ENCODE measurements at places on chromosomes 6 and 20.

GRCh38 chr6:76861403-76861802 lies 601.9 kb downstream of the HTR1B start:
- H3K4me3 ChIP-seq, result no peak overlapping the region
- DNase-seq, result no peak
- no peak overlapping the region for H3K27ac ChIP-seq
- H3K27me3 ChIP-seq, result no peaks in the 10 kb centered on the region
- H3K36me3 ChIP-seq, result no peaks in the 10 kb centered on the region

GRCh38 chr6:136153707-136154375 lies 96.3 kb downstream of the MTFR2 start:
- H3K4me1 ChIP-seq, result no peaks in the 10 kb centered on the region
- H3K27me3 ChIP-seq, result peaks cover 29% of the 10 kb centered on the region
- no peak for DNase-seq
- no peak overlapping the region for H3K4me3 ChIP-seq
- no peak overlapping the region for H3K27ac ChIP-seq
- H3K36me3 ChIP-seq, result no peaks in the 10 kb centered on the region

GRCh38 chr6:33750244-33750991 lies 3.7 kb upstream of the IP6K3 start:
- H3K27ac ChIP-seq, result no peak overlapping the region
- DNase-seq, result no peak
- H3K4me3 ChIP-seq, result no peak overlapping the region
- H3K27me3 ChIP-seq, result peaks cover 17% of the 10 kb centered on the region
- no peaks in the 10 kb centered on the region for H3K4me1 ChIP-seq
- no peaks in the 10 kb centered on the region for H3K36me3 ChIP-seq

GRCh38 chr20:43459022-43459942 lies 1.6 kb downstream of the SRSF6 start:
- H3K4me3 ChIP-seq, result peak overlapping the region; percentile 97
- peak overlapping the region; percentile 99 for H3K27ac ChIP-seq
- H3K4me1 ChIP-seq, result peaks cover 25% of the 10 kb centered on the region
- peaks cover 71% of the 10 kb centered on the region for H3K36me3 ChIP-seq
- DNase-seq, result no peak

DNA sequence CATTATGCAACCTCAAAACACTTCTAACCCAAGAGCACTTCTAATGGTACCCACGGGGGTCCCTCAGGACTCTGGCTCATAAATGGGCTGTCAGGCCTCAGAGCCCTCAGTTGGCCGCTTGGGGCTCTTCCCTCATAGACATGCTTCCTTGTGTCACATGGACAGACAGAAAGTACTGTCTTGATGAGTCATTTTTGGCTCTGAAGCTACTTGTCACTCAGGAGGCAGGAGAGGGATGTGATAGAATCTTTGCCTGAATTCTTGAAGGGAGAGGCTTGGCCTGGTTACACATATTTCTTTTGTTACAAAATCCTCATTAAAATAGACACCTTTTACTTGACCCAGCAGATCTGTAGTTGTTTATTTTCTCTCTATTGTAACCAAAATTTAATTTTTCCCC lies 15.1 kb upstream of the EDN1 start:
- DNase-seq, result no peak
- no peak overlapping the region for H3K27ac ChIP-seq
- no peaks in the 10 kb centered on the region for H3K4me1 ChIP-seq
- no peaks in the 10 kb centered on the region for H3K36me3 ChIP-seq

DNA sequence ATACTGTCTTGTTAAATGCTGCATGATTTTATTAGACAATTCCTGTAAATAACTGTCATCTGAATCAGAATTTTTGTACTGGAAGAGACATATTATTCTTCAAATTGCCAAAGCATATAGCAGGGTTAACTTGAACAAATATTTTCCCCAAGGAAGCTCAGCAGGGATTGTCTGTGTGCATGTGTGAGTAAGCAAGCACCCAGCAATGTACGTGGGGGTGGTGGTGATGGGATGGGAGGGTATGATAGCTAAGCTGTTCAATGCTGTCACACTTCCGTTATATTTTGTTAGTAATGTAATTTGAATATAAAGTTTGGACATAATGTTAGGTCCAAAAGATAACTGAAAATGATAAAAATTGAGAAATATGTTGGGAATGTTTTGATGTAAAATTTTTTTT lies 118.1 kb downstream of the MYB start:
- no peak for DNase-seq
- no peak overlapping the region for H3K4me3 ChIP-seq
- H3K27me3 ChIP-seq, result no peaks in the 10 kb centered on the region
- H3K27ac ChIP-seq, result no peak overlapping the region
- H3K4me1 ChIP-seq, result no peaks in the 10 kb centered on the region

DNA sequence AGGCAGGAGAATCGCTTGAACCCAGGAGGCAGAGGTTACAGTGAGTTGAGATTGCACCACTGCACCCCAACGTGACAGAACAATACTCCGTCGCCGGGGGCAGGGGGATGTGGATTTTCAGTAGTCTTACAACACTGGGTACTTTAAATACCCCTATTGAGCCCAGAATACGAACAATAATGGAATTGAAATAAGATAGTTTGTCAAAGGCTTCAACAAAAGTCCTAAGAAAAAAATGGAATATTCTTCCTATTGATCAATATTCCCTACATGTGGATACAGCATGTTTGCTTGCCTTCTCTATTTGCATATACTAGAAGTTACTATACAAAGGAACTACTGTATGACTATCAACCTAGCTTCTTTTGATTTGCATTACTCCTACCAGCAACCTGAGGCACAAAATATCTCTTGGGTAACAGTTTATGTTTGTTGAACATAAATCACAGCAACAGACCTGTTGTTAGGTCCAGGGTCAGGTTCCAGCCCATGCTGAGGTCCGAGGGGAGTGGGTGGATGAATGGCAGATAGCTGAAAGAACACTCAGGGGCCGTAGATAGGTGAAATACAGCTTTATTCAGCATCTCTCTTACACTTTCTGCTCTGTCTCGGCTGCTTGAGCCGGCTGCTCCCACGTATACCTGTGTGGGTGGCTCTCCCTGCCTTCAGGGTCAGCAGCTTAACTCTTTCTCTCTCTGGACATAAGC lies 23.8 kb downstream of the MAN1A1 start:
- no peaks in the 10 kb centered on the region for H3K27me3 ChIP-seq
- H3K27ac ChIP-seq, result no peak overlapping the region
- no peak overlapping the region for H3K4me3 ChIP-seq

GRCh38 chr20:14915356-14915755 lies 577.9 kb upstream of the FLRT3 start:
- no peak overlapping the region for H3K4me3 ChIP-seq
- no peaks in the 10 kb centered on the region for H3K36me3 ChIP-seq
- peaks cover 1% of the 10 kb centered on the region for H3K4me1 ChIP-seq
- DNase-seq, result no peak
- no peak overlapping the region for H3K27ac ChIP-seq
- no peaks in the 10 kb centered on the region for H3K27me3 ChIP-seq

DNA sequence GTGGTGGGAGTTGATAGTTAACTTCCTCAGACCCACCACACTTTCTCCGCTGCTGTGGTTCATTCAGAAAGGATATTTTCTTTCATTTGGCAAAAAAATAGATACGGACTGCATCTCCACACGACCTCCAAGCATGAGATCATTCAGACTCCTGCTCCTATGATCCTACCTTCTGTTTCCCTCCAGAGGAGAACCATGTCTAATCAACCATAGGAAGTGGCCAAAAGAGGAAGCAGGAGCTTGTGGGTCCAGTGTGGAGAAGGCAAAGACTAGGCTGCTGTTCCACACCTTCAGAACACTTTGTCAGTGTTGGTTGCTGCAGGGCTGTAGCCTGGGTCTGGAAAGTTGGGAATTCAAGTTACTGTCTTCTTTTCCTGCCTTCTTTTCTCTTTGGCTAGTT lies 10.6 kb upstream of the KIF13A start:
- no peaks in the 10 kb centered on the region for H3K36me3 ChIP-seq
- H3K27ac ChIP-seq, result no peak overlapping the region
- no peak for DNase-seq
- no peaks in the 10 kb centered on the region for H3K4me1 ChIP-seq
- no peak overlapping the region for H3K4me3 ChIP-seq

- no peaks in the 10 kb centered on the region for H3K36me3 ChIP-seq
- H3K27ac ChIP-seq, result no peak overlapping the region
- DNase-seq, result no peak
- no peaks in the 10 kb centered on the region for H3K27me3 ChIP-seq
- H3K4me1 ChIP-seq, result no peaks in the 10 kb centered on the region
Observed at GRCh38 chr6:1809291-1809988, 199.7 kb downstream of the FOXC1 start.

DNA sequence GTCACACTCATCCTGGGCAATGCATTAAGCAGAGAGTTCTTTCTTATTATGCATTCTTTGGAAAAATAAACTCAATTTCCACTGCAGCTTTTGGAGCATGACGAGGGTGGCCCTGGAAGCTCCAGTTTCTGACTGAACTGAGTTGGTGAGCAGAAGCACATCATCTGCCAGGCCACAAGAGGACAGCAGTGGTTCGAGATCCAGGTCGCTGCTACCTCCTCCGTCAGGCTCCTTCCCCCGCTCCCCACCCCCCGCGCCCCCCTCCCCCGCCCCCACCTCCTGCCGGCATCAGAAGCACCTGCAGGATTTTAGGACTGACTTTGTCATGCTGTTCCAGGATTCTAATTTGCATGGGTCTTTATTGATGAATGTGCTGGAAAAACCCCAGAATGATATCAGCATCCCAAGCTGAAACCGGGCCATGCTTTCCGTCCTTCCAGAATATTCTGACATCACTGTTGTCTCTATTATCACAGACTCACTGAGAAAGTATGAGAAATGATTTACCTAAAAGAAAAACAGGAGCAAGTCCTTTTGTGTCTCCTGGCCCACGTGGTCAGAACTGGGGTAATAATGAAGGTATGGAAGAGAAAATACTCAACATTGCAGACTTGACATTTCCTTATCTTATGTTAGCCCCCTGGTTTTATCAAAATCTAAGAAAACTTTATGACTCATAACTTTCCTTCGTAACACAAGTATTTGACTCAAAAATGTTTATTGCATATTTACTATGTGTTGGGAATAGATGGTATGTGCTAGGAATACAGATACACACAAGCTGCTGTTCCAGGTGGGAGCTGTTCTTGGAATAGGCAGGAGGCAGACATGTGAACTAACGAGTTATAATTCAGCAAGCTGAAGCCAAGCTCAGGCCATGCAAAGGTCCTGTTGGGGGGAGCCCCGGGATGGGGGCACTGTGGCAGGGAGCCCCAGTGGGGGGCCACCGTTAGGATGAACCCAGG lies 220.2 kb upstream of the EXOC2 start:
- H3K27ac ChIP-seq, result no peak overlapping the region
- no peak overlapping the region for H3K4me3 ChIP-seq
- H3K4me1 ChIP-seq, result no peaks in the 10 kb centered on the region
- peaks cover 22% of the 10 kb centered on the region for H3K27me3 ChIP-seq

DNA sequence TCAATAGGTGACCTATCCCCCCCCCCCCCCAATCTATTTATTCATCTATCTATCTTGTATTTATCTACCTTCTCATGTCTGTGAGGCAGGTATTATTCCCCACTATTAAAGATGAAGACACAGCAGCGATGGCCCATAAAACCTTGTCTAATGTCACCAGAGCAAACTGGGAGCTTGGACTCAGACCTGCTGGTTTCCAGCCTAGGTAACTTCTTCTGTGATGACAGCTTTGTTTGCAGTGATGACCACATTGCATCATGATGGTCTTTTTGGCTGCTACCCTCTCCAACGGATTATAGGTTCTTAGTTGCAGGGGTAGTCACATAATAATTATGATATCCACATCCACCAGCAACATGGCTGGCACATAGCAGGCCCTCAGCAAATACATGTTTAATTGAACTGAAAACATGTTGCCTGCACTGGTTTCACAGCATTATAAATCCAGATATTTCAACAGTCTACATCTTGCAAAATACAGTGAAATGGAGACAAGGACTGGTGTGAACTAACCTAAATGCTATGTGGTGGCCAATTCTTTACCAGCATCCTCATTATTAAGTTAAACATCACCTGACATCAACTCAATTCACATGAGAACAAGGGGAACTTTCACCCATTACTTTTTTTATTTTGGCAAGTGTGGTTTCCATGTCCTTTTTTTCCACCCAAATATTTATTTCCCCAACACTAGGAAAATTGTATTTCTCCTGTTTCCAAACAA lies 712.5 kb upstream of the NRSN1 start:
- DNase-seq, result no peak
- H3K4me3 ChIP-seq, result no peak overlapping the region
- H3K36me3 ChIP-seq, result no peaks in the 10 kb centered on the region
- no peaks in the 10 kb centered on the region for H3K4me1 ChIP-seq
- no peak overlapping the region for H3K27ac ChIP-seq

All from effector memory CD8-positive, alpha-beta T cell (primary cell).